NCI-H187 (cell line): ENCODE measurements at places on chromosomes 2 and 18.

- peak; percentile 22 for DNase-seq
Observed at GRCh38 chr18:23131693-23132319, 3.5 kb upstream of the CABLES1 start.

DNA sequence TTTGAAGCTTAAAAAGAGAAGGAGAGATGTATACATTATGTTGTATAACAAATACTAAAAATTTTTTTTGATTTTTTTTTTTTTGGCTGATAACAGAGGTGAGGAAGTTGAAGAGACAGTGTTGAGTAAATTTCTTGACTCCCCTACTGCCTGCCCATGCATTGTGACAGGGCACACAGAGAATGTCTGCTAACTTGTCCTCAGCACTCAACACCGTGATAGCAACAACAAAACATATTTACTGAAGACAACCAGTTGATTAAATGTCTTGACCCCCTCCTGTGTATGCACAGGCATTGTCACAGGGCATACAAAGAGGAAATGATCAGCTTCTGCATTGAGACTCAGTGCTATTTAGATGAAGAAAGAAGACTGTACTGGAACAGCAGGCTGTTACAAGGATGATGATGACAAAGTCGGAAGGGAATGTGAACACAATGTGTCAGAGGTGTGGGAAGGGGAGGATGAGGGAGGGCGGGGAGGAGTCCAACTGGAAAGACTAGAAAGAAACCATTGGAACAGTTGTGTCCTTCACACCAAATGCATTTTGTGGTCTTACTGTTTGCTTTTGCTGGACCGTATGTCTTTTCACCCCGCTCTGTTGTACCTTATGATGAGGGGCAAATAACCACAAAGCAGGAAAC, 89.5 kb downstream of the CERS6 start:
- no peak for DNase-seq

GRCh38 chr2:96821113-96821675, 5.1 kb downstream of the CNNM3 start:
- DNase-seq, result no peak

DNA sequence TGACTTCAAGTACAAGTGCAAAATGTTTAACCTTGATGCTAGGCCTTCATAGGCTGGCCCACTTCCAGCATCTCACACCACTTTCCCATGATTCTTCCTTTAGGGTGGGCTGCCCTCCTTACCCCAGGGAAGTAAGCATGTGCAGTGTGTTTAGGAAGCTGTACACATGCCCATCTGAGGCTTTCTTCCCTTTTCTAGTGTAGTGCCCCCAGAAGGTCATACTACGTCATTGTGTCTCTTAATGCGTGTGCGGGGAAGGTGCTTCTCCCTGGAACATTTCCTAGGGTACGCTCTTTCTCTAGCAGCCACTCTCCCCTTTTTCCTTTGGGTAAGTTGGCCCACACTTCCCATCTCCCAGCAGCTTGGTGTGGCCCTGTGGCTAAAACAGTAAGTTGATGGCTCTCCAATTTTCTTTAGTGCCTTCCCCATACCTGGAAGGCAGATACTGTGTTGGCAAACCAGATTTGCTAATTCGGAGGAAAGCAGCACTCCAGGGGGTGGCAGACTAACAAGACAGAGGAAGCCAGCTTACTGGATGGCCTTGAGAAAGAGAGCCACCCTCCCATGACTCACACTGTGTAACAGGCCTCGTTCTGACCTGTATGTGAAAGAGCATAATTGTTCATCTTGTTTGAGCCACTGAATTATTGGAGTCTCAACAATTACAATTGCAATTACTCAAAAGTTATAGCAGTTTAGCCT, 1.1 kb upstream of the SULT6B1 start:
- no peak for DNase-seq

DNA sequence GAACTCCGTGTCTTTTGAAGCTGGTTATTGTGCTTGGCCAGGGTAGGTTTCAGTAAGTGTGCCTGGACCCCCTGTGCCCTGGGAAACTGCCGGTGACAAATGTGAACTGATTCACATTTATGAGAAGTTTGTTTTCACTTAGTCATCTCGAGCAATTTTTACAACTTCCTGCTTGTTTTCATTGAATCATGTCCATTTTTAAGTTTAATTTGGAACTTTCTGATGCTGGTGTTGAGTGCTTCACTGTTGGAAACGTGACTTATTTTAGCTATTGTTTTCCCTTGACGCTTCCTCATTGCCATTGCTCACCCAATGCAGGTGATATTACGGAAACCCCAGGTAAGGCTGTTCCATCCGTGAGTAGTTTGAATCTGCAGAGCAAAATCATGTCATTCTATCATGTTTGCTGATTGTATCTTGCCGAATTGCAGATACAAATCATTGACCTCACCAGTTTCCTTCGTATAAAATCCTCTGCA, 97.2 kb downstream of the RTN4 start:
- no peak for DNase-seq

DNA sequence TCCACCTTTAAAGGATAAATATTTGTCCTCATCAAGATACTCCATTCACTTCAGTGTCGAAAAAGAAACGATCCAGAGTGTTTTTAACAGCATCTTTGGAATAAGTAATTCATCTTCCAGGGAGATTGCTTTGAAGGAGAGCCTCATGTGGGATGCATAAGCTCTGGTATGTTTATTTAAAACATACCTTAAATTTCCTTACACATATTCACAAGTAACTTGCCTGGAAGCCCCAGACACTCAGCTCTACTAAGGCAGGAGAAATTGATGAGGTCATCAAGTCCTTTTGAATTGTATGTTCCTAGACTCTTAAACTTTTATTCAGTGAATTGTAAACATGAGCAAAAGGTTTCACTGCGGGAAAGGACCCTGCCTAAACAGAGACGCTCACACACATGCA, 103.0 kb downstream of the CDK15 start:
- DNase-seq, result no peak

DNA sequence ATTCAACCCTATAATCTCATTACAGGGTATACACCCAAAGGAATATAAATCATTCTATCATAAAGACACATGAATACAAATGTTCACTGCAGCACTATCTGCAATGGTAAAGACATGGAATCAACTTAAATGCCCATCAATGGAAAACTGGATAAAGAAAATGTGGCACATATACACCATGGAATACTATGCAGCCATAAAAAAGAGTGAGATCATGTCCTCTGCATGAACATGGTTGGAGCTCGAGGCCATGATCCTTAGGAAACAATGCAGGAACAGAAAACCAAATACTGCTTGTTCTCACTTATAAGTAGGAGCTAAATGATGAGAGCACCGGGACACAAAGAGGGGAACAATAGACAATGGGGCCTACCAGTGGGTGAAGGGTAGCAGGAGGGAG, 88.5 kb upstream of the CD226 start:
- DNase-seq, result no peak

DNA sequence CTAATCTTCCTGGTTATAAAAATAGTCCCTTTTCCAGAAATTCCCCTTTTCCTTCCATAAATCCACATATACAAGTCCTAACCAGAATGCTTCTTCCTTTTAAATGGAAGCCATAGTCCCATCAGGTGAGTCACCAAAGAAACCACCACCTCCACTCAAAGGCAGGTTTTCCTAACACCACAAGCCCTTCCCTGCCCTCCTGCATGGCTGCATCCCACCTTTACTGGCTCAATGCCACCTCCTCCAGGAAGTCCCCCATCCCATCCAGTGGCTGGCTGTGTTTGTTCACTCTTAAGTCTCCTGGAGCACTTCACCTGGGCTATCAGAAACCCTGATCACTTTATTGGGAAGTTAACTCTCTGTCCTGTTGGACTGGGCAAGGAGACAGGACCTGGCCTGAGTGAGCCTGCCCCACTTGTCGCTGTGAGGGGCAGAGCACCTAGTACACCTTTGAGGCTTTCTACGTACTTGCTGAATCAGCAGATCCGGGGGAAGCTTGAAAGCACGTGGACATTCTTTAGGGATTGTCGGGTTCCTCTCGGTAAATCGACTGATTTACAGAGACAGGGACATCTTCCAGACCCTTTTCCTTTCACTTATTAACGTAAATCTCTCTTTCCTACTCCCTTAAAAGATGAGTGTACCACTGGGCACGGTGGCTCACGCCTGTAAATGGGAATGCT, 71.0 kb downstream of the NGEF start:
- DNase-seq, result no peak

GRCh38 chr2:164868563-164869419, 27.2 kb upstream of the COBLL1 start:
- DNase-seq, result no peak

DNA sequence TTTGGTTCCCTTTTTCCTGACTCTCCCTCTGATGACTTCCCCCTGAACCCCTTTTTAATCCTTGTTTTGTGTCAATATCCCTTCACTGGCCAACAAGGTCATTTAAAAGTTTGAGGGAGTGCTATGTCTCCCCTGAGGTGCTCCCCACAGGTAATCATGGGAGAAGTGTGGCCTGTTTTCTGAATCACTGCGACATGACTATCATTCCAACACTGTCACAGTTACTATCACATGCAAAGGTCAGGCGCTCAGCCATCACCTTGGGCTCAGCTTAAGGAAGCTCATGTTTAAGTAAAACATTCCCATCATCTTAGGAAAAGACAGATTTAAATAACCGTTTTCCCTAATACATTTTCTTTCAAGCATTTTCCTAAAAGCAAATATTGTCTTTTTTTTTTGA, 20.9 kb upstream of the ACAA2 start:
- DNase-seq, result no peak

DNA sequence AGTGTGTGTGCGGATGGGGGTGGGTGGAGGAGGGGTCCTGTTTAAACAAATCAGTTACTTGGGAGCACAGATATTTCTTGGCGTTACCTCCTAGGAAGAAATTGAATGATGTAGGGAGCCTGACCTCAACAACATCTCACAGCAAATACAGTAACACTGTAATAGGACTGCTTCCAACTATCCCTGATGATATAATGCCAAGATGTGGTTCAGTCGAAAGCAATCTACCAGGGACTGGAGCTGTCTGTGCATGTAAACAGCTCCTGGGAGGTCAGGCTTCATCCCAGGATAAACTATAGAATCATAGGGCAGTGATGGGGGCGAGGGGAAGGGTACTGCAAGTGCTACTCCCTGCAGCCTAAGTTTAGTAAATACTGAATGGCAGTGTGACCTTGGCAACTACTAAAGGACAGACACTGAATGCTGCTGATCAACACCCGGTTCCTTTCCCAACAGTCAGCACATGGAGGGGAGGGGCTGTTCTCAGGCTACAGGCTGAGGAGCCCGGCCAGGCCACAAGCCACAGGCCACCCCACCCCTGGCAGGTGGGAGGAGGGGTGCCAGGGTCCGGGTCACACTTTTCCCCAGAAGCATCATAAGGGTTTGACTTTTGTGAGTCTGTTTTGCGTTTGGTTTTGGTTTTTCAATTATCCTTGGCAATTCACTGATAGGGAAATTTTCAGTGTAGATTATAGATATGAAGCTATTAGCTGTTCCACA, 85.3 kb upstream of the ZNF397 start:
- no peak for DNase-seq

- no peak for DNase-seq
Observed at GRCh38 chr2:171244970-171245782, 84.5 kb upstream of the TLK1 start.

- no peak for DNase-seq
Observed at GRCh38 chr2:8606226-8606625, 75.6 kb upstream of the ID2 start.

DNA sequence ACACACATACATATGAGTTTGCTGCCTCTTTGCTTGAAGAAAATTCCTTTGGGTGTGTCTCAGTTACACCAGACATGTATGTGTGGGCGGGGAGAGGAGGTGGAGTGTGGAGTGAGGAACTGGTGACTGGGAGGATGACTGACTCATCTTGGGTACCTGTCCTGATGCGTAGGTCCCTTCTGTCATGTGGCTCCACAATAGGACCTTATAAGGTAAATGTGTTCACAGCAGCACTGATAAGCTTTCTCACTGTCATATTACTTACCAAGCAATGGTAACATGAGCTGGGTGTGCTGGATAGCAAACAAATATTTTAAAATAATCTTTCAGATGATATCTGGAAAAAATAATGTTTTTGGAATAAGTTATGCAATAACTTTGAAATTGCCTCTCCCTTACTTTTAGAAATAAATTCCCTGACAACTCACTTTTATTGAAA, 45.1 kb downstream of the SLC9A2 start:
- no peak for DNase-seq

DNA sequence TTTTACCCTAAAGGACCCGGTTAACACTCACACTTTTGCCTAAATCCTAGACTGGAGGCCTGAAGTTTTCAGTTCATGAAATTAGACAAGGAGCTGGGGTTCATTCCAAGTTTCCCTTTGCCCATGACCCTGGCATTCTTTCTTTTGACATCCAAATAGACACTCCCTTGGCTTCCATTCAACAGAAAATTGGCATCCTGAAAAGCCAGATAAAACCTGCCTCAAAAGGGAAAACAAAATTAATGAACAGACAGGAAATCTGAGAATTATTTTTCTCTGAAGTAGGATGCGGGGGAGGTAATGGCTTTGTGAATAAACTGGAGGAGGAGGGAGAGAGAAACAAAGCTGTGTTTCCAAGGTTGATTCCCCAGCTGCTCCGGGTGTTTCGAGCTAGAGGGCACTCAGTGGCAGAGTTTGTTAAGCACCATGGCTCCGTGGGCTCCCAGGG, 41.0 kb downstream of the SPP2 start:
- DNase-seq, result no peak

DNA sequence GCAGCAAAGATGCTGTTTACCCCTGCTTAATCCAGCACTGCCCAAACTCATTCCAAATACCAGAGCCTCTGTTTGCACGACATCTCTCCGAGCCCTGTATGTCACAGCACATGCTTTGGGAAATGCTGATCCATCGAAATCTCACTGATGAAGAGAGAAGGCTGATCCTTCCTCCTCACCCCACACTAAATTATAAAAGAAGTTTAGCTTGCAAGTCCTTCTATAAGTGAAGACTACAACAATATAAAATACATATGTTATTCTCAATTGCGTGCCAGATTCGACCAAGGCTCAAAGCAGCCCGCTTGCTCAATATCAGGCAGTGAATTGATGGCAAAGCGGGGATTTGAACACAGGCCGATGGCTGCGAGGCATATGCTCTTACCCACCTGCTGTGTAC, 30.7 kb upstream of the SLC35F6 start:
- DNase-seq, result no peak

DNA sequence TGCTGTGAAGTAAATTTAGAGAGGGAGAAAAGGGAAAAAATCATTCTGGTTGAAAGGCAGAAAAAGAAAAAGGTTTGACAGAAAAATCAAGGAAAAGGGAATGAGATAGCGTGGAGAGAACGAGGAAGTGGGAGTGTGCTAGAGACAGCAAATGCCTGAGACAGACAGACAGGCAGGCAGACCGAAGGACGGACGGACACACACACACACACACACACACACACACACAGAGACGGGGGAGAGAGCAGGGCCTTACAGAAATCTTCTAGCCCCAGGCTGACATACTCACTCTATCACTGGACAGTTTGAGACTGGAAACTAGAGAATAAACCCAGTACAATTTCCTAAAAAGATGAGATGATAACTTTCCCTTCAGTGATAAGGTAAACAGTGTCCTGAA, 238.4 kb downstream of the ZNF521 start:
- DNase-seq, result no peak
